Breast epithelium (tissue), 4 donors: ENCODE measurements at places on chromosomes 1 and 21.

DNA sequence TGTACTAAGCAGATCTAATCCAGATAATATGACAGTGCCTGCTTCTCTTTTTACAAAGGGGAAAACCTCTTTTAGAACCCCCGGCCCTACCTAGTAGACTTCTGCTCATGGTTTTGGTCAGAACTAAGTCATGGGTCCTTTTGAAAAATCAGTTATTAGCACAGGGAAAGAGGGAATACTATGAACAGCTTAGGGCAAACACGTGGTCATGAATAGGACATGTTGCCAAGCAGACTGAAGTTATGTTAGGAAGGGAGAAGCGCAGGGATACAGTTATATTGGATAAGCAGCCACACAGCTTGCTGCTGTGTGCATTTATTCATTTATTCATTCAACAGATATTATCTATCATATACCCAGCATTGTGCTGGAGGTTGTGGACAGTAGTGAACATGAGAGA is 25.3 kb upstream of the IGSF3 start:
- DNase-seq = no peak

GRCh38 chr1:84704872-84705417 is 14.7 kb upstream of the SSX2IP start:
- no peak for DNase-seq

GRCh38 chr1:94693029-94693428 is 127.1 kb upstream of the SLC44A3 start:
- no peak for DNase-seq

DNA sequence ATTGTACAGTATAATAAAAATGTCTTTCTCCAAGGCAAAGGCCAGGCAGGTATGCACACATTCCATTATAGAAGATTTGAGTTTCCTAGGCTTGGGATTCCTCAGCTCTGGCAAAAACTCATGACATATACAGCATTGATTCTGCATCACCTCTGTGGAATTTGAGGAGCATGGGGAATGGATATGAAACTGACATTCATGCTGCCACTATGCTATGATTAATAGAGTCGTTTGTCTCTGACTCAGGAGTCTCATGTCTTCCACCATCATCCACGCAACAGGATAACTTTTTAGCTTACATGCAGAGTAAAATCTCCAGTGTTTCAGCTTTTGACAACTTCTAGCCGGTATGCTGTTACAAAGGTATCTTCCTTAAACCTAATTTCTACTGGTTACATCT is 49.8 kb upstream of the ADORA3 start:
- DNase-seq = no peak

GRCh38 chr1:244273262-244273844 is 178.4 kb downstream of the ADSS2 start:
- no peak for DNase-seq

GRCh38 chr1:28064064-28064463 is 24.3 kb downstream of the EYA3 start:
- DNase-seq = no peak

DNA sequence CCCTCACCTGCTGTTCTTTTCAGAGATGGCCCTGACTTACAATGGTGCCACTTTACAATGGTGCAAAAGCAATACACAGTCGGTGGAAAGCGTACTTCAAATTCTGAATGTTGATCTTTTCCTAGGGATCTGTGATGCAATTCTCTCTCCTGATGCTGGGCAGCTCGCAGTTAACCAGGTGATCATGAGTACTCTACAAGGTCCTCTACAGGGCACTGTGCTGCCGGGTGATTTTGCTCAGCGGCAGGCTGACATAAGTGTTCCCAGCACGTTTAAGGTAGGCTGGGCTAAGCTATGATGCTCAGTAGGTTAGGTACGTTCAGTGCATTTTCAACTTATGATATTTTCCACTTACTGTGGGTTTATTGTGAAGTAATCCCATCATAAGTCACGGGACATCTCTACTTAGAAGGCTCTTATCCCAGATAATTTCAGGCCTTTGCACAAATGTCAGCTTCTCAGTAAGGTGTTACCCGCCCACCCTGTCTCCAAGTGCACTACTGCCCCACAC is 126.5 kb downstream of the KCNN3 start:
- no peak for DNase-seq

GRCh38 chr1:198641501-198641900 is 2.7 kb downstream of the PTPRC start:
- DNase-seq = no peak
